ENCODE measurements at places on chromosomes 7 and 10. TPM values are rescaled to one million over a fixed set of nuclear protein-coding genes. Genes with fewer than 3 reads are reported as not detected.

GPC2 gene
- polyA plus RNA-seq, result 2.9 TPM

DNA sequence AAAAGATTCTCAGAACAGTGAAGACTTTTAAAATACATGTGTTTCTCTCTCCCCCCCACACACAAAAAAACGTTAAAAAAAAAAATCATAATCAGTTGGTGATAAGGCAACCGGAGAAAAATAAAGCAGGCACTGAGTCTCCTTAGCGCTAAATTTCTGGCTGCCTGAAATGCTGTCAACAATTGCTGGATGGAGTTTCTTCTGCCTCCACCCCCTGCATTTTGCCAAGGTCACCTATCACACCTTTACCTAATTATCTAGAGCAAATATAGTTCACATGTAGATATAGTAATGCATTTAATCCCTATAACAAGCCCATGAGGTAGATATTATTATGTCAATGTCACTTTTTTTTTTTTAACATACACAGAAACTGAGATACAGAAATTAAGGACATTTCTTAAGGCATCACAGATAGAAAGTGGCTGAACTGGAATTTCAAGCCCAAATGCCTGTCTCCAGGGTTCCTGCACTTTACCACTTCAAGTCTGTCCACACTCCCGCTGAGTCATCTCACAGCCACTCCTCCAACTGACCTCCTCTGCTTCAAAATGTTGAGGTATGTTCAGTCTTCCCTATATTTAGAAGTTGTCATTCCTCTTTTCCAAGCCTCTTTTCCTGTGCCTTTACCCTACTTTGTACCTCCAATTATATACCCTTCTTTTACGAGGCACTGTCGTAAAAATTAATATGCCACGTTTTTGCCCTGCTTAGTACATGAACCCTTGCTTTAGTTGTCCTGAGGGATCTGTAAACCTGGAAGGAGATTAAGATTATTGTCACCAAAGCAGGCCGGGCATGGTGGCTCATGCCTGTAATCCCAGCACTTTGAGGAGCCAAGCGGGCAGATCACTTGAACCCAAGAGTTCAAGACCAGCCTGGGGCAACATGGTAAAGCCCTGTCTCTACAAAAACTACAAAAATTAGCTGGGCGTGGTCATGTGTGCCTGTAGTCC is 72.8 kb upstream of the MPP7 start:
- DNase-seq, result peak; percentile 52

IFIT3 gene
- 2.1 TPM for polyA plus RNA-seq

DNA sequence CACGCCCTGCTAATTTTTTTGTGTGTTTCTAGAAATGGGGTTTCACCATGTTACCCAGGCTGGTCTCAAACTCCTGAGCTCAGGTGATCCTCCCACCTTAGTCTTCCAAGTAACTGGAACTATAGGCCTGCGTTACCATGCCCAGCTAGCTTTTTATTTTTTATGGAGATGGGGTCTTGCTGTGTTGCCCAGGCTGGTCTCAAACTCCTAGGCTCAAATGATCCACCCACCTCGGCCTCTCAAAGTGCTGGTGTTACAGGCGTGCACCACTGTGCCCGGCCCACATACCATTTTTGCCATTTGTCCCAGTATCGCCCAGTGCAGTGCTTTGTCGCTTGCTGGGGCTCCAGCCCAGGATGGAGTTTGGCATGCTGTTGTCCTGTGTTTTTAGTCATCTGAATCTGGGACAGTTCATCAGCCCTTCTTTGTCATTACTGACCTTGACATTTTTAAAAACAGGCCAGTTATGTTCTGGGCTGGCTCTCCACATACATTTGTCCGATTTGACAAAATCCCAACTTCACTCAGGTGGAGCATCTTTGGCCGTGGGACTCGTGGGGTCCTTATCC is 16.7 kb downstream of the FOXK1 start:
- no peak for DNase-seq

- DNase-seq, result no peak
These were observed 67.2 kb downstream of the PODXL start for GRCh38 chr7:131489196-131489595.

- DNase-seq, result no peak
These were observed 78.0 kb downstream of the INPP5A start for GRCh38 chr10:132615341-132616169.

DNA sequence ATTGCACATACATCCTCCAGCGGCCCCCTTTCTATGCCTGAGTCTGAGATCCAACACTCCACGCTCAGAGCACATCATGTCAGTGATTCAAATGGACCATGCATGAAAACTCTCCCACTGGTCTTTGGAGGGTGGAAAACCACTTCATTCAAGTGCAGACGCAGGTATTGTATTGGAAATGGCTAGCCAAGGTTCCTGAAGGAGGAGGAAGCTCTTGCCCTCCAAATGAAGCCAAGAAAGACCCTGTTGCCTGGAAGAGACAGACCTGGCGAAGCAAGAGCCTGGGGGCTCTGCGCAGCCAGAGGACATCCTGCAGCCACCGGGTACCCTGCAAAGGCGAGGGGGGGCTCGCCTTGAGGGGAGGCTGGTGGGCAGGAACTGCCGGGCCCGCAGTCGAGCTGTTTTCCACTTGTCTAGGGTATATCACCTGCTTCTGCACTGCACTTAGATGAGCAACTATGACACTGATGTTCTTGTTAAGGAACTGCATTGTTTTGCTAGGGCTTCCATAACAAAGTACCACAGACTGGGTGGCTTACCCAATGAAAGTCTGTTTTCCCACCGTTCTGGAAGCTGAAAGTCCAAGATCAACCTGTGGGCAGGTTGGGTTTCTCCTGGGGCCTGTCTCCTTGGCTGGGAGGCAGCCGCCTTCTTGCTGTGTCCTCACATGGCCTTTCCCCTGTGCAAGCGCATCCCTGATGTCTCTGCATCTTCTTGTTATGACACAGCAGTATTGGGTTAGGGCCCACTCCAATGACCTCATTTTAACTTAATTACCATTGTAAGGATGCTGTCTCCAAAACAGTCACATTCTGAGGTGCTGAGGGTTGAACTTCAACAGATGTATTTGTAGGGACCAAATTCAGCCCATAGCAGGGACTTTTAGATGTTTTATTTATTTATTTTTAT is 233.4 kb downstream of the ARHGAP12 start:
- DNase-seq, result no peak

GRCh38 chr7:155352076-155352752 is 54.5 kb downstream of the INSIG1 start:
- no peak for DNase-seq

ZNF117 gene
- polyA plus RNA-seq, result 0.98 TPM

- DNase-seq, result no peak
These were observed 18.8 kb downstream of the EZH2 start for GRCh38 chr7:148865283-148865682.

ACTR3C gene
- polyA plus RNA-seq, result 0.43 TPM

DNA sequence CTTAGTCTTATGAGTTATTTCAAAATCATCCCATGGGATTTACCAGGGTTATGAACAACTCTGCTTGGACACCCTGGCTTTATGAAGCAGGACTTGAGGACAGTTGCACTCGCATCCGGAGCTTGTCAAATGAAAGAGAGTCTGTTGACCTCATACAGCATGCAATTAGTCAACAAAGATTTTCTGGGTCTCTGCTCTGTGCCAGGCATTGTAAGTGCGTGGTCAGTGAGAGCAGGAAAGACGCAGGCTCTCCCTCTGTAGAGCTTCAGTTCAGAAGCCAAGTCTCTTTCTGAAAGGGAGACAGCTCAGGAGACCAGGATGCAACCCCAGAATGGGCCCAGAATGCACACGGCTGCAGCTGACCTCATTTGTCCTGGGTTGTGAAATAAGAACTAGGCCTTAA is 45.5 kb upstream of the DMBT1 start:
- no peak for DNase-seq

TBX20 gene
- polyA plus RNA-seq, result 1.3 TPM

CHAT gene
- polyA plus RNA-seq, result not detected

NKX1-2 gene
- 0.08 TPM for polyA plus RNA-seq

GRCh38 chr7:150736864-150737263 is 354 bp upstream of the GIMAP5 start:
- no peak for DNase-seq

DNA sequence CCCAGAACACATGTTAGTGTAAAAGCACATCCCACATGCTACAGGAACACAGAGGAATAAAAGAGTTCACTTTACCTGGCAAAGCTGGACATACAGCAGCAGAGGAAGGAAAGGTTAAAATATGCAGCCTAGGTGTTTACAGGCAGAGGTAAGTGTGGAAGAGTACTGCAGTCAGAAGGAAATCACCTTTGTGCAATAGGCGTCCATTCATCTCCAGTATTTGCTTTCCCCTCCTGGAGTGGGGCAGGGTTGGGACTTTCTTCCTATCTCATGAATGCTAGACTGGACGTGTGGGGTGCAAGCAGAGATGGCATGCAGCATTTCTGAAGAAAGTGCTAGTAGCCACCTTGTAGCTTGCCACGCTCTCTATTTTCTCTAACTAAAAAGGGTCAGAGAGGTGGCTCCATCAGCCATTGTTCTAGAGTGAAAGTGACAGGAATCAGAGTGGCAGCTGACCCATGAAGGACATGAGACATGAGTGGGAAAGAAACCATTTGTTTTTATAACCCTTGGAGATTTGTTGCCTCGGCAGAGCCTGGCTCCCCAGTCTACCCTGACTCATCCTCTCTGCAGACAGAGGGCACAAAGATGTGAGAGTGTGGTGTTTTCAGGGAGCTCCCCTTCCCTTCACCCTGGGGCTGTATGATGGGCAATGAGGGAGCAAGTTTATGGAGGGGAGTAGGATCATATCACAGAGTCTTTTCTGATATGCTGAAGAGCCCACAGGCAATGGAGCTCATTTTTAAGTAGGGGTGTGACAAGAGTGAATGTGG is 101.2 kb upstream of the SEC61G start:
- no peak for DNase-seq

- DNase-seq, result no peak
These were observed 37.5 kb downstream of the TAS2R41 start for GRCh38 chr7:143514995-143515735.

NPY gene
- polyA plus RNA-seq, result not detected

XRCC2 gene
- polyA plus RNA-seq, result 14.3 TPM

RSPH10B gene
- 0.24 TPM for polyA plus RNA-seq

DNA sequence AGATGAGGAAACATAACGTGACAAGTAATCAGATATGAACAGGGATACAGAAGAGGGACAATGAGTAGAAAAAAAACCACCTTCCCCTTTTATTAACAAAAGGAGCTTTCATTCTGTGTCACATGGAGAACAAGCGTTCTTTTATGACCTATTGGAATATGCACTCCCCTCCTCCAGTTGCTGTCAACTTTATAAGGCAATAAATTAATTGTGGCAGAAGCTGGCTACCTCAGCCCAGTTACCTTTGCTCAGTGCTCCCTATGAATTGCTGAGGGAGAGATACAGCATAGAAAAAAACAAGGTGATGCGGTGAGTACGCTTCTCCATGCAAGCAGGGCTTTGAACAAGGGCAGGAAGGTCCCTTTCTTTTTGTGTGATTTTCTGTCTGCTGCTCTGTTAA is at the start of gene MGAM2:
Gene MGAM2, plus strand, starts transcription at position 220 of the 400 bp plus-strand sequence. CDS start 5,156 bp downstream, outside the sequence.
- no peak for DNase-seq

DNA sequence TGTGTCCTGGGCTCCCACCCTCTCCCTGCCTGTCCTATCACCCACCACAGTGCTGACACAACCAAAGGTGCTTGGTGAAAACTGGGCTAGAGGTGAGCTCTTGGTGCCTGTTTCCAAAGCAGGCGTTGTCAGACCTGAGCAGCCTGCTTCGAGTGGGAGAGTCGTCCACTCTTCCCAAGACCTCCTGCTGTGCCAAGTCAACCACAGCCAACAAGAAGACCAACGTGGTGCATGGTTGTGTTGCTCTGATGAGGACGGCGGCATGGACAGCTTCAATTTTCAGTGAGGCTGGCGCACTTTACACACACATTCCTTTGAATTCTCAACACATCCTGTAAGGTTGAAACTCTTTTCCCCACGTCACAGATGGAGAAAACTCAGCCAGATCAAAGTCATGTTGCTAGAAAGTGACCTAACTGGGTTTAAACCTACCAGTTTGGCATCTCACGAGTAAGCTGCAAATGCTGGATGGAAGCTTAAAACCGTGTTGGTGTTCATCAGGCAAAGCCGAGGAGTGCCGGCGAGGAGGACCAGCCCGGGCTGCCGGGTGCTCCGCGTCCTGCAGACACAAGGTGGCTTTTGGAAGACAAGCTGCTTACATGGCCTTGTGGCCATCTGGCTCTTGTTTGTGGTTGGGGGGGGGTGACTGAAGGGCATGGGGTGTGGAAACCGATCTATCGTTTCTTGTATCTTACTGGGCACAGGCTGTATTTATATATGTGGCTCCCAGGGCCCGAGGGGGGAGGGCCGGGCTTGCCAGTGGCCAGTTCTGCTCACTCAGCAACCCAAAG is 39.3 kb downstream of the INSIG1 start:
- no peak for DNase-seq

DNA sequence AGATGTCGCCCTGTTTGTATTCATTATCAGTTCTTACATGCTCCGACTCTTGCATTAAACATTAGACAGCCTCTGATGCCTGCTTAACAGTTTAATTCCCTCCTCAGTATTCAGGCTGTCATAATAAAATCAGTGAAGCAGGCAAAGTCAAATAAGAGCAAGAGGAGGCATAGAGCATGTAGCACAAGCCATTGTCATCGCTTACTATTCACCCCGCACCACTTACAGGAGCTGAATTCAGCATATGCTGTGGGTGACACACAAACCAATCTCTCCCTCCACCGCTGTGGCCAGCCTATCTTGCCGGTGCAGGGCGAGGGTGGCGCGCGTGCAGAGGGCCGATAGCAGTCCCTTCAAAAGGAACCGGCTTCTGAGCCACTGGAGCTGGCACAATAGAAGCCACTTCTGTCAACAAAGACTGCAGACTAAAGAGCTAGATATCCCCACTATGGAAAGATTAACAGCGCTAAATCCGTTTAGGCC is 433.2 kb upstream of the MGMT start:
- no peak for DNase-seq

- no peak for DNase-seq
These were observed 225.7 kb upstream of the NPVF start for GRCh38 chr7:25454020-25454419.

LOXL4 gene
- 2.0 TPM for polyA plus RNA-seq

ZNF775 gene
- 5.4 TPM for polyA plus RNA-seq

GRCh38 chr10:31051703-31052102 is 20.0 kb upstream of the ZNF438 start:
- DNase-seq, result peak; percentile 54

STX1A gene
- 48.3 TPM for polyA plus RNA-seq

GRCh38 chr7:22801912-22802311 is 20.7 kb downstream of the TOMM7 start:
- no peak for DNase-seq

ZPBP gene
- polyA plus RNA-seq, result not detected

- no peak for DNase-seq
These were observed 326.2 kb upstream of the KAT6B start for GRCh38 chr10:74500026-74500704.

- no peak for DNase-seq
These were observed 13.5 kb downstream of the ZC3HC1 start for GRCh38 chr7:130037703-130038102.

PPP1R9A gene
- polyA plus RNA-seq, result 4.9 TPM

EVX1 gene
- 0.08 TPM for polyA plus RNA-seq

DNA sequence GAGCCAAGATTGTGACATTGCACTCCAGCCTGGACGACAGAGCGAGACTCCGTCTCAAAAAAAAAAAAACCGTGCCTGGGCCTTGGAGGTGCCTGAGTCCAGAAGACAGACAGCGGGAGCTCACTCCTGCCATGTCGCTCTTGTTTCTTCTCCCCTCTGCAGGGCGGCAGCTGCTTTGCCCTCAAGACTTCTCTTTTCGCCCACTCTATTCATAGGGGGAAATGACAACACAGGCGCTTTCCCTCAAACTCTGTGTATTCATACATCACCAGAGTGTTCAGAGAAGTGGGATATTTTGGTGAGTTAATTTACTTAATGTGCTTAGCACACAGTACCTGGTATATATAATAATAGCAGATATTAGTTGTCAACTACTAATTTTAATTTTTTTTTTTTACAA is 44.5 kb downstream of the FOXK1 start:
- DNase-seq, result no peak

GRCh38 chr10:128095753-128096469 is 30.3 kb downstream of the MKI67 start:
- DNase-seq, result no peak
